ENCODE measurements at places on chromosomes 4 and X.

DNA sequence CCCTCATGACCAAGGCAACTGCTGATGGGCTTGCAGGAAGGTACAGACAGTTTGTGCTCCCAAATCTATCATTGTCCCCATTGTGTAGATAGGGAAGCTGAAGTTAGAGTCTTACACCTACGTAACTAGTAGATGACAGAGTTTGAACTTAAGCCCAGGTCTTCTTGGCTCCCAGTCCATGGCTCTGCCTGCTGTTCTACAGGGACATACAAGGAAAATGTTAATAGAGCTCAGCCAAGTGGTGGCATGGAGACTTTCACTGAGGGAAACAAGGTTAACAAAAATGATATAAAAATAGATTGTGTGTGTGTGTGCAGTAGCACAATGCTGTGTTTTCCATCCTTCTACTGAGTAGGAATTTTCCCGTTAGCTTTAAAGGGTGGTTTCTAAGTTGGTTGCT, 936.5 kb downstream of the RPA4 start:
- no peak for DNase-seq

DNA sequence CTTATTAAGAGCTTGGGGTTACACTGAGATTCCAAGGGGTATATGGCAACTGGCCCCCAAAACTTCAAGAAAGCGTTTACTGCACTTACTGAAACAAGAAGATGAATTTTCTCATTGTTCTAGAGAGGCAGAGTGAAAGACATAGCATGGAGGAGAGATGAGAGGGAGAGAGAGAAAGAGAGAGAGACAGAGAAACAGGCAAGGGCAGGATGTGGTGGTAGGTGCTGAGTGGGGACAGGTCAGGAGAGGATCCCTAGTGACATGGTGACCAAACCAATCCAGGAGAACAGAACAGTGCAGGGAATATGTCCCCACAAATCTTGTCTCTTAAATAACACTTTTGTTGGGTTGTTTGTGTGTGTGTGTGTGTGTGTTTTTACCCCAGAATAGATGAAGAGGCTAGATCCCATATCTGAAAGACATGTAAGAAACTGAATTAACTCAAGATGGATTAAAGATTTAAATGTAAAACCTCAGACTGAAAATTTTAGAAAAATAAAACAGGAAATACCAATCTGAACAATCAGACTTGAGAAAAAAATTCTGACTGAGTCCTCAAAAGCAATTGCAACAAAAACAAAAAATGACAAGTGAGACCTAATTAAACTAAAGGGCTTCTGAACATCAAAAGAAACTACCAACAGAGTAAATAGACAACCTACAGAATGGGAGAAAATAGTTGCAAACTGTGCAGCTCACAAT, 202.2 kb downstream of the QDPR start:
- DNase-seq = no peak

DNA sequence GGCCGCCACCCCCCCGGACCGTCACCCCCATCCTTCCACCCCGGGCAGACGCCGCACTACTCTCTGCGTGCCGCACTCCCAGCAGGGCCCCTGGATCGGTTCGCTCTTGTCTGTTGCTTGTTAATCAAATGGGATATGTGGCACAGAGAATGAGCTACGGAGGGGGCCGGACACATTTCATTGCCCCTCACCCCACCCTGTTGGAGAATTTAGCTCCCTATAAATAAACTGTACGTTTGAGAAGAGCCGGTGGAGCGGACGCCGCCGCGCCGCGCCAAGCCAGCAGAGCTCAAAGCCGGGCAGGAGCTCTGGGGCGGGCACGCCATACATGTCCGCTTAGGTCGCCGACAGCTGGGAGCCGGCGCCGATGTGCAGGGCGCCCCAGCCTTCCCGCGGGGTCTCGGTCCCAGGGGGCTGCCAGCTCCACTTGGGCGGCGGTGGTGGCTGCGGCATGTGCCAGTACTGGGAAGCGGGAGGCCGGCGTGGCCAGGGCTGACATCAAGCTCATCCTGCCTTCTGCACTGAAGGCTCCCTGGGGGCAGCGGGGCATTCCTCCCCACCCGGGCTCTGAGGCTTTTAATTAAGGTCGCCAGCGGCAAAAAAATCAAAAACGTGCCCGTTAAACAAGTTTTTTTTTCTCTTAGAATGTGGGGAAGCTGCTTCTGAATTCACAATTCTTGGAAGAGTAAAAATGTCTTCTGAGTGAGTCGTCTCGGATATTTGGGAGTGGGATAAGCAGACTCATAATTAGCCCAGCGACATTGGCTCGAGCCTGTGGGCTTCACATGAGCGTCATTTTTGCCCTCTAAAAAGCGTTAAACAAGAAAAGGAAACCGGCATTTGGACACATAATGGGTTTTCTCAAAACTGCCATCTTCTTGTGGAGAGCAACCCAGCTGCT, 1.1 kb upstream of the PCDH19 start:
- DNase-seq = no peak

GRCh38 chr4:43456383-43456782, 563.9 kb downstream of the GRXCR1 start:
- DNase-seq = no peak
